Kidney capillary endothelial cell (primary cell): ENCODE measurements at places on chromosomes 3 and 15.

GRCh38 chr15:60790641-60791040 is 311.7 kb upstream of the ICE2 start:
- DNase-seq: no peak

DNA sequence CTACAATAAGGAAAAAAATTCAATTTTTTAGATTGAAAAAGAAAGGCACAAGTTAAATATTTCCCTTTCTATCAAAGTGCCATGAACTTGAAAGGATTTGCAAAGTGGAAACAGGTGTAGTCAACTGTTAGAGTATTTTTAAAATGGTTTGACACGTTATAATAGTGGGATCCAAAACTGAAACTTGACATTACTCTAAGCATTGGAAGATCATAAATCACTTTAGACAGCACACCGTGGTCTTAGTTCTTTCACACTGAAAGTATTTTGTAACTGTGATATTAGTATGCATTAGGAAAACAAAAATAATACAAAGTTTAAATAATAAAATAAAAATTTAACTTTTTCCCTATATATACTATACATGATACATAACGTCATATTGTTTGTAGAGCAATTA is 933.1 kb downstream of the EPHA3 start:
- DNase-seq: no peak

- no peak for DNase-seq
These were observed 11.0 kb downstream of the MRPL3 start for GRCh38 chr3:131491775-131492174.

- DNase-seq: no peak
These were observed 46.4 kb upstream of the MBNL1 start for GRCh38 chr3:152222327-152222726.

DNA sequence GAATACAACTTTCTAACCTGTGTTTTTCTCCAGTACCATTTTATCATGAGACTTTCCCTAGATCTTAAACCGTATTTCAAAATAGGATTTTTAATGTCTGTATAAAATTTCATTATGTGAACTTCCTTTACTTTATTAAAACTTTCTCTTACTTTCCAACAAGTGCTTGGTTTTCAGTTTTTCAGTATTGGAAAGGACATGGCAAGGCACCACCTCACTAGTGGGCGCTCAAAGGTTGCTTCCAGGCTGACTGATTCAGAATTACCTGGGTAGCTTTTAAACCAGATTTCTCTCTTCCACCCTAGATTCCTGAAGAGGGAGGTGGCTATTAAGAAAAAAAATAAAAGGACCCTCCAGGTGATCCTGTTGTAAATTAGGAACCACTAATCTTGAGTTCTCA is 236.6 kb downstream of the SOX2 start:
- no peak for DNase-seq

DNA sequence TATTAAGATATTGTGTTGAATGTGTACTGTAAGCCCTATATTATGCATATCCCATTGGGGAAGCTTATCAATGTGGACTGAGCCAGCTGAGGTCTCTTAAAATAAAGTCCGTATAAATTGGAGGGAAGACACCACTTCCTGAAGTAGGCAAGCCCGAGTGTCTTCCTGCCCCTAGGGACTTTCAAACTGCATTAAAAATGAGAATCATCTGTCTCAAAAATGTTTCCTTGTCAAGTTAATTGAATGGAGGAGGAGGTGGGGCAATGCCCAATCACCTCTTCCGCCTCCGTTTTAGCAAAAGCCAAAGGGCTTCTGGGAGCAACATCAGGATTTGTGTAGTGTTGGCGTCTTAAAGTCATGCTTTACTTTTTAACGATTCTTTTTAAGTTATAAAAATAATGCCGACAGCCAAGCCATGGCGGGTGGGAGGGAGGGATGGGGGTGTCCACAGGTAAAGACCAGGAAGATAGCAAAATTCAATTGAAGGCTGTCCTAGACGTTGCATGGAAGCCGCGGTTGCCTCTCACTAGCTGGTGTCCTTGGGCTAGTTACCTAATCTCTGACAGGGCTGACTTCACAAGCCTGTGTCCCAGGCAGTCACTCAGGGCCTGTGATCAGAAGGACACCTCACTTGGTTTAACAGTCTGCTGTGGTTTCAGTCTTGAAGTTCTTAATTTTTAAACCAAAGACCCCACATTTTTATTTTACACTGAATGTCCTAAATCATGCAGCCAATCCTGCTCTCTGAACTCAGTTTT is 524.9 kb upstream of the PROK2 start:
- no peak for DNase-seq

GRCh38 chr15:37888356-37888755 is 46.1 kb upstream of the TMCO5A start:
- DNase-seq: no peak
